Kidney capillary endothelial cell (primary cell): ENCODE measurements at places on chromosomes 16 and 17.

GRCh38 chr16:78931678-78932077 lies 668.9 kb downstream of the MAF start:
- DNase-seq, result no peak

DNA sequence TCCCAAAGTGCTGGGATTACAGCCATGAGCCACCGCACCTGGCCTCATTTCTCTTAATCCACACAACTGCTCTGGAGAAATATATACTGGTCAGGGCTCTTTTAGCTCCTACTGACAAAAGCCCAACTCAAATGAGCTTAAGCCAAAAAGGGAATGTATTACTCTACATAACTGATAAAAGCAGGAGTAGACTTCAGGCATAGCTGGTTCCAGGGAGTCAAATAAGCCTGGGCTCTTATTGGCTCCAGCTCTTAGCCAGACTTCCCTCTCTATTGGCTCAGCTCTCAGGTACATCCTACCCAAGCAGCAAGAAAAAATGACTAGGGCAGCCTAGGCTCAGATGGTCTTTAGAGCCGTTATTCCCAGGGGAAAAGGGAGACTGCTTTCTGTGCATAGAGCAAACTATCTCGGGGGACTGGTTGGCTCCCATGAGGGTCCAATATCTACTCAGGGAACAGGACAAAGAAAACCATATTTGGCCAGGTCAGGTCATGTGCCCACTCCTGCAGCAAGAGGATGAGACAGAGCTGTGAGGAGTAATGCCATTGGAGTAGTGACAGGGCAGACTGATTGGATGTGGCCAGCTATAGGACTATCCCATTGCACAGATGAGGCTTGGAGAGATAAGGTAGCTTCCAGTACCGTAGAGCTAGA lies 21.2 kb downstream of the TBX2 start:
- no peak for DNase-seq

GRCh38 chr16:7026639-7027038 lies 306.0 kb upstream of the RBFOX1 start:
- DNase-seq, result no peak

DNA sequence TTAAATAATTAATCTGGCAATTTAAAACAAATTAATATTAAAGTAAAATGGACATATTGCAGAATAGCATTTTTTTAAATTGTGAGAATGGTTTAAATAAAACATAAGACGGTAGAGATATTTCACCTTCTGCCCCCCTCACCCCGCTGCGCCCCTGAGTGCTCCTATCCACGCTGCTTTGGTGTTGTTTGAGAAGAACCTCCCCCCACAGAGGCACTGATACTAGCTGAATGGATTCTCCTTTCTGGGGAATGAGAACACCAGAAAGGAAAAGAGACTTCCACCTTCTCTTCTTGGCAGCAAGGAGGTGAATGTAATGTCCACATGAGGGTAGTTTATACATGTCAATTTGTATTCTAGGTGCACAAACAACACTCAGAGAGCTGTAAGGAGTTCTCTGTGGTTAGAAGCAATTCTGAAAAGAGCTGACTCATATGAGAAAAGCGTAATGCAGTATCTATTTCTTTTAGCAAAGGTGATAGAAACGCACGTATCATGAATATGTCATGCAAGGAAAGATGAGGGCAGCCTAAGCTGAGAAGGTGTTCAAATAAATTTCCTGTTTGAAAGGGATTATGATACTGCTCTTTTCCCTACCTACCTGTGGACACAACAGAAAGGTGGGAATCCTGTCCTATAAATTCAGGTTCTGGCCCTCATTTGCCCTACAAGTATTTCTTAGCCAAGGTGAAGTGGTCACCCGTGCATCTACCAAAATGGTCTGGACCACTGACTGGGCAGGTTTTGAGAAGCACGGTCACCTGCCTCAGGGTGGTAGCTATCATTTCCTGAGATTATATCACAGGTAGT lies 126.9 kb downstream of the PARN start:
- no peak for DNase-seq

GRCh38 chr17:41360296-41360995 lies 9.2 kb downstream of the KRT33B start:
- no peak for DNase-seq

DNA sequence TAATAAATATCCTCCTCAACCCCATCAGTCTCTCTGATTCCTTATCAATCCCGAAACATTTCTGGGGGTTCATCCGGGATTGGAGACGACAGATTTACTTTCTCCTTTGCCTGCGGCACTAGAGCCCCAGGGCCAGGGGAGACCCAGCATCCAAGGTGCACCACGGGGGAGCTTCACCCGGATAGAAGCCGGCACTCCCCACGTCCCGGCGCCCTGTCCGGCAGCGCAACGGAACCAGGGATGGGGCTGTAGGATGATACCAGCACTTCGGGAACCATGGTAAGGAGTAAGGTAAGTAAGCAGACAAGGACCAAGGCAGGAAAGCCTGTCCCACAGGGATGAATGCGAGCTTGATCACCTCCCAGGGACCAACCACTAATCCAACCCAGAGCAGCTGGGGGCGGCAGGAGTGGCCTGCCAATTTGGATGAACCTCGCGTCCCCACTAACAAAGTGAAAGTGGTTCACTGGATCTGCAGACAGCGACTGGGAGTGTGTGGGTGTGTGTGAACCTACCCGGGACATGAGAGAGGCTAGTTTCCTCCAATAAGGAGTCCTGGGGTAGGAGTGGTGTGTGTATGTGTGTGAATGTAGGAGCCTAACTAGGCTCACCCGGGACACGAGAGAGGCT lies 11.9 kb downstream of the POLR3K start:
- DNase-seq, result no peak

DNA sequence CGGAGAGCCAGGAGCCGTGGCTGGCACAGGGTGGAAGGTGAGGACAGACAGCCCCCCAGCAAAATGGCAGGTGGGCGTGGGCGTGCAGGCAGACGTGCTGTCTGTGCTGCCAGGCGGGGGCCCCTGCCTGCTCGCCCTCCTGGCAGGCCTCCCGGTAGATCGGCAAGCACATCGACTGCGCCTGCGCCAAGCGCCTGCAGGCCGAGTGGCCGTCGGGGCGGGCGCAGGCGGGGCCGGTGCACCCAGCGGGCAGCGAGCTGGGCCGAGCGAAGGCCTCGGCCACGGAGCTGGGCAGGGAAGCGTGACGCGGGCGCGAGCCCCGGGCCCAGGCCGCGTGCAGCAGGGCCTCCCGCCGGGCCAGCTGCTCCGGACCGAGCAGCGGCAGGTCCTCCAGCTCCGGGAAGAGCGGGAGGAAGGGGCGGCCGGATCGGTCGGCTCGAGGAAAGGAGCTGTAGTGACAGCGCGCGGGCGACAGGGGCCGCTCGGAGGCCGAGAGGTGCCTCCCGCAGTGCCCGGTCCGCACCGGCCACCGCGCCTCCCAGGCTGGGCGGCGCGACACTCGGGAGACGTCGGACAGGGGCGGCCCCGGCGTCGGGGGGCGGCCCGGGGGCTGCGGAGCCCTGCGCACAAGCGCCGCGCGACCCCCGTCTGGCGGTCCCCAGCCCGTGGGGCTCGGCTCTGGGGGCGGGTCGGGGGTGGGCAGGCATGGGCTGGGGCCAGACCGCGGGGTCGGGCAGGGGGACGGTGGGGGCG lies 16.9 kb downstream of the GRIN2C start:
- DNase-seq, result peak; percentile 48

DNA sequence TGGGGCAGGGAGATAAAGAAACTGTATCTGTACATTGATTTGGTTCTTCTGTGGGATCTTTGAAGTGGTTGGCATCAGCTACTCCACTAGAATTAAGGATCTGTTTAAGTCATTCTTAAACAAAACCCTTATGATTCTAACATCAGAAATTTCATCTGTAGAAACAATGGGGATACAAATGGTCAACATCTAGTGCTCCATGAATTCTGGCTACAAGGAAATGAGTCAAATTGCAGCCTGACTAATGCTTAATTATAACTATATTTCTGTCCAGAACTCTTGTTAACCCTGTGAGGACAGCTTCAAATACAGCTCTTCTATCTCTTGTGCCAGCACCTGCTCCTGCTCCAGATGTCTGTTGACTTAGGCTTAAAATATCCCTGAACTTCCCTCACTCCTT lies 13.9 kb upstream of the GINS3 start:
- peak; percentile 84 for DNase-seq

- no peak for DNase-seq
Observed at GRCh38 chr16:56589141-56590039, at the start of gene MT3. Gene MT3, plus strand, starts transcription at chr16:56589528. Its CDS starts 63 bp downstream, at chr16:56589591.

DNA sequence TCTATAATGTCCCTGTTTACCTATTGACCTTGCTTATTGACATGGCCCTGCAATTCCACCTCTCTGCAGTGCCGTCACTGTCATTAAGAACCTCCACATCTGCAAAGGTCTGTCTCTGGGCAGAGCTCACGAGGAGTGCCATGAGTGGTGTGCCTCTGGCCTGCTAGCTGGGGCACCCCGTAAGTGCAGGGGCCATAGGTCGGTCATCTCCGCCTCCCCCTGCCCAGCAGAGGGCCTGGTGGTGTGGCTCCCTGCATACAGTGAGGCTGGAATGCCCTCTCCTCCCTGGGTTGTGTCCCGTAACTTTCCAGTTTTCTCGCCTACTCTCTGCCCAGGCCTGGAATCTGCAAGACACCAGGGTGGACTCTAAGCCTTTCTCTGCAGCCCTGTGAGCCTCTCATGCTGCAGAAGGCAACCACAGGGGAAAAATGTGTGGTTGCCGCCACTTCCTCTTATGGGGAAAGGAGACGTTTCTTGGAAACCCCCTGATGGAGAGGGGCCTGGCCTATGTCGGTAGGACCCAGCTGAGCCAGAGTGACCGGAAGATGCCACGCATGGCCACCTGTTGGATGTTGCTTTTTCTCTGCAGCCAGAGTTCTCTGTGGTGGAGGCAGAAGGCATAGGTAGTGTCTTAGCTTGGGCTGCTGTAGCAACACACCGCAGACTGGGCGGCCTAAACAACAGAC lies 2.7 kb upstream of the SNX20 start:
- DNase-seq, result no peak

DNA sequence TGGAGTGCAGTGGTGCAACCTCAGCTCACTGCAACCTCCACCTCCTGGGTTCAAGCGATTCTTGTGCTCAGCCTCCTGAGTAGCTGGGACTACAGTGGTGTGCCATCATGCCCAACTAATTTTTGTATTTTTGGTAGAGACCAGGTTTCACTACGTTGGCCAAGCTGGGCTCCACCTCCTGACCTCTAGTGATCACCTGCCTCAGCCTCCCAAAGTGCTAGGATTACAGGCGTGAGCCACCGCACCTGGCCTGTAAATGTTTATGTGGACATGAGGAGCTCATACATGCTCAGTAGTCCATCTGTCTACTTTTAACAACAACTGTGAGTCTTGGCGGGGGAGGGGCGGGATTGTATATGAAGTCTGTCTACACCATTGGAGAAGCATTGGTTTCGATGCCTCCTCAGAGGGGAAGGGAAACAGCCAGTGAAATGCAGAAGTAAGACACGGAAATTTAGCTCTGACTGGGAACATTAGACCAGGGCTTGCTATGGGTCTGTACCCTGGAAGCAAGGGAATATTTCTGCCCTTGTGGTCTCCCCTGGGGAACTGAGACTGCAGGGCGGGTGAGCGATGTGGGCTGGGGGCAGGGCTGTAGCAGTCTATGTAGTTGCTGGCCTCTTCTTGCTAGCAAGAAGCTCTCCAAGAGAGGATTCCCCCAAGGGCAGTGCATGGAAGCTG lies 9.3 kb downstream of the NUBP1 start:
- DNase-seq, result no peak

- DNase-seq, result no peak
Observed at GRCh38 chr17:47413872-47414271, 90.1 kb downstream of the EFCAB13 start.

DNA sequence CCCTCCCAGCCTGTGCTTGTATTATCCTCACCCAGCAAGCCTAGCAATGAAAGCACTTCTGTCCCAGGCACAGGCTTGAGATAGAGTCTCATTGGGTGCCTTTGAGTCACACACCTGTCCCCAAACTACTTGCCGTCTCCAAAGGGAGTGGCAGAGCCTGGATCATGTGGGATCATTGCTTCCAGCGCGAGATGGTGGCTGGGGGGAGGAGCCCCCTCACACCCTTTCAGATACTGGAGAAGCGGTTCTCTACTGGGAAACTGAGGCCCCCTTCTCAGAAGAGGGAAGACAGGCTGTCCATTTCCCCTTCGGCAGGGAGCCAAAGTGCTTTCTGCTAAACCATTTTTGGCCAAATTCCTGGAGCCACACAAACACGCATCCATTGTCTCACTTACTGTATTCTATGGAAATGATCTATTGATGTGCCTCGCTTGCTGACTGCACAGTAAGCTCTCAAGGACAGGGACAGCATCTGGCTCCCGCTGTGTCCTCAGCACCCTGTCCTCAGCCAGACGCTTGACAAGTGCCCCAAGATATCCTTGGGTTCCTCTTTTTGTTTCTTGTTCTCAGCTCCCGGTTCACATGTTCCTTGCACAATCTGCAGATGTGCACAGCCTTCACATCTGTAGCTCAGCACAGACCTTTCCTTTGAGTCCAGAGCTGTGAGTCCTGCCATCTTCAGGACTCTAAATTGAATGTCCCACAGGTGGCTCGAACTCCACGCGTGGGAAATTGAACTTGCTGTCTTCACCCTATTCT lies 26.0 kb upstream of the DLX3 start:
- DNase-seq, result no peak
